Activated CD4-positive, alpha-beta memory T cell treated with anti-CD3 and anti-CD28 coated beads, Interleukin-2, amount 10 ng/mL, durations not matched to agents 7 days and 5 days (primary cell): ENCODE measurements at places on chromosomes 12 and 14.

DNA sequence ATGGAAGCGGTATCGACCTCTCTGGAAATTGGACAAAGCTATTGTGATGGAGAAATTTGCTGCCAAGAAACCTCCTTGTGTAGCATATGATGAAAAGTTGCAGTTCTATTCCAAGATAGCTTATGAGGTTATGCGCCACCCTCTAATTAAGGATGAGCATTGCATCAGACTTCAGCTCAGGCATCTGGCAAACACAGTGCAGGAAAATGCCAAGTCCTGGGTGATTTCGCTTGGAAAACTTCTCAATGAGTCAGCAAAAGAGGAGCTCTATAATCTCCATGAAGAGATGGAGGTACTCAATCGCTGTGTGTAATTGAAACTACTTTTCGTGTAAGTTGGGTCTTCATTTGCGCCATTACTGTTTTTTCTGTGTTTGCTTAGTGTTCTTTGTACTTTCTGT is 51.2 kb downstream of the DNAH10 start:
- DNase-seq = no peak

- DNase-seq = no peak
Observed at GRCh38 chr14:87278415-87278814, 714.6 kb downstream of the GALC start.

DNA sequence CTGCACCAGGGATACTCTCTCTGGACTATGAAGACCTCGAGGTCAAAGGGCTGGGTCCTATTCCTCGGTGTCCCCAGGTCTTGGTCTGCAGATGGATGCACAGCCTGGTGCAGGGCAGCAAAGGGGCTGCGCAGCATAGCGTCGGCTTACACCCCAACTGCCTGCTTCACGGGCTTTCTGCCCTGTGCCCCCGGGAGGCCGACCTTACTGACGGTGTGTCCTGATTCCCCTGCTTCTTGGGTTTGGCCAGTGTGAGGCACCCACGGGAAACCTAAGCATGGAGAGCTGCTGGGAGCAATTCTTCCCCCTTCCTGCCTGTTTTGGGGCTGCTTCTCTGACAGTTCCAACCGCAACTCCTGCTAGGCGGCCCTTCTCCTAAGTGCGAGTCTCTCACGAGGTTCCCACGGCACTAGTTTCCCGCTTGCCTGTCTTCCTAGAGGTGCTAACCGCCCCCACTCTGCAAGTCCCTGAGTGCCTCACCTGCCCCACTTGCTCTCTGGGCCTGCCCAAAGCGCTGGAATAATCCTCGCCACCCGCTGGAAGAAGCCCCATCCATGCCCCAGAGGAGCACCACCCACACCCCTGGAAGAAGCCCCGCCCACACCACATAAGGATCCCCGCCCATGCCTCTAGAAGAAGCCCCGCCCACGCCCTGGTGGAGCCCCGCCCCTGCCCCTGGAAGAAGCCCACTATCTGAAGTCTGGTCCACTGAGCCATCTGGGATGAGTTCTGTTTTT is 54.0 kb downstream of the PRIMA1 start:
- no peak for DNase-seq

DNA sequence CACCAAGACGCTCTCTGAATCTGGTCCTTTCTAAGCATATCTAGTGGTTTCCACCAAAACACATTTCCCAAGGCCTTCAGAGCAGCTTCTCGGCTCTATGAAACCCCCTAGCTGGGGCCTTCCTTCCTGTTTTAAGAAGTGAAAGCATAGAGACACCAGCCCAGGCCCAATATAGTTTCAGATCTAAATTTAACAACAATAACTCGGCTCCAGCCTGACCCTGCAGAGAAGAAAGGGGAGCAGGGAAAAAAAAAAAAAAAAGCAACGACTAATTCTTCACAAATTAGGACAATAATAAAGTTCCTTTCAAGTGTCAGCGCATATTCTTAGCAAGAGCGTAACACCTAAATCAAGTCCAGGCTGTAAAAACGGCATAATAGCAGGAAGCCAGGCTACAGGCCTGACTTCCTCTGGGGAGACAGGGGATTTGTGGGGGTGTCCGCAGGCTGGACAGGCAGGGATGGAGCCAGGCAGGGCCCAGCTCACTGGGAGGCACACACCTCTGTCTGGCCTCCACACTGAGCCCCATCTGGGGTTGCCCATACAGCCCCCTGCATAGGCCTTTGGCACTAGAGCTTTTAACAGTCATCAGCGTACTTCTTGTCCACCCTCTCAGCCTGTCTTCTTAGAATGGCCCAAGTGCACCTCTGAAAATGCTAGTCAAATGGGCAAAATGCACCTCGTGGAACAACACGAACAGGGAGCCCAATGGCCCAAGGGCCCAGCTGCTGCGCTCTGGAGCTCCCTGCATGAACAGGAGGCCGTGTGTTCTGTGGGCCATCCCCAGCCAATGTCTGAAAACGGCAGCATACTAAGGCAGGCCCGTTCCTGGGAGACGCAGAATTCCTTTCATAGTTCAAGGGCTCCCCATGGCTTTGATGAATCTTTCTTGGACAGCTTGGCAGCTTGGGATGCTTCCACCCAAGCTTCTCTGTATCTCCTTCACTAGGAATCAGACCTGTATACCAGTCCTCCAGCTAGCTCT is 772.9 kb downstream of the MED13L start:
- no peak for DNase-seq

DNA sequence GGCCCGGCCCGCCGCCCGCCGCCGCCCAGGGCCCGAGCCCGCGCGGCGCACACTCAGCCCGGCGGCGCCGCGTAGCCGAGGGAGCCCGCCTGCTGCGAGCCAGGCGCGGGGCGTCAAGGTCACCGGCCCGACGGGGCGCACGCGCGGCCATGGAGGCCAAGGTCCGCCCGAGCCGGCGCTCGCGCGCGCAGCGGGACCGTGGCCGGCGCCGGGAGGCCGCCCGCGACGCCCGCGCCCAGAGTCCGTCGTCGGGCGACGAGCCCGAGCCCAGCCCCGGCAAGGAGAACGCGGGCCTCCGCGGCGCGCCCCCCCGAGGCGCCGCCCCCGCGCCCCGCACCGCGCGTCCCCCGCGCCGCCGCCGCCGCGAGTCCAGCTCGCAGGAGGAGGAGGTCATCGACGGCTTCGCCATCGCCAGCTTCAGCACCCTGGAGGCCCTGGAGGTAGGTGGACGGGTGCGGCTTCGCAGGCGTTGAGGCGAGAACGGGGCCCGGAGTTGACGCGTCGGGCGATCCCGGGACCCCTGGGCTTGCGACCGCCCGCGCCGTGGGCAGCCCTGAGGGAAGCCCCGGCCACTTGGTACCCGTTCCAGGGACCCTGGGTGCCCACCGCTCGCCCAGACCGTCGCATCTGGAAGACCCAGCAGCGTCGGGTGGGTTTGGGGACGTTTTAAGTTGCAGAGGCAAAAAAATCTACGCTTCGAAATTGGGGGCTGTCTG is 629 bp downstream of the FBRSL1 start:
- DNase-seq = peak; percentile 36

- DNase-seq = no peak
Observed at GRCh38 chr12:57524814-57525614, 2.4 kb downstream of the MBD6 start.

- no peak for DNase-seq
Observed at GRCh38 chr12:113101751-113102150, 33.8 kb downstream of the RASAL1 start.

DNA sequence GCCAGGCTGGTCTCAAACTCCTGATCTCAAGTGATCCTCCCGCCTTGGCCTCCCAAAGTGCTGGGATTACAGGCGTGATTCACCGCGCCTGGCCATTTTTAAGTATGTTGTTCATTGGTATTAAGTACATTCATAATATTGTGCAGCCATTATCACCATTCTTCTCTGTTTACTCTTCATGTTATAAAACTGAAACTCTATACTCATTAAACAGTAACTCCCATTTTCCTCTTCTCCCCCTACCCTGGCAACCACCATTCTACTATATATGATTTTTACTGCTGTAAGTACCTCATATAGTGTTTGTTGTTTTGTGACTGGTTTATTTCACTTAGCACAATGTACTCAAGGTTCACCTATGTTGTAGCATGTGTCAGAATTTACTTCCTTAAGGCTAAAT is 23.1 kb downstream of the METAP2 start:
- DNase-seq = no peak

DNA sequence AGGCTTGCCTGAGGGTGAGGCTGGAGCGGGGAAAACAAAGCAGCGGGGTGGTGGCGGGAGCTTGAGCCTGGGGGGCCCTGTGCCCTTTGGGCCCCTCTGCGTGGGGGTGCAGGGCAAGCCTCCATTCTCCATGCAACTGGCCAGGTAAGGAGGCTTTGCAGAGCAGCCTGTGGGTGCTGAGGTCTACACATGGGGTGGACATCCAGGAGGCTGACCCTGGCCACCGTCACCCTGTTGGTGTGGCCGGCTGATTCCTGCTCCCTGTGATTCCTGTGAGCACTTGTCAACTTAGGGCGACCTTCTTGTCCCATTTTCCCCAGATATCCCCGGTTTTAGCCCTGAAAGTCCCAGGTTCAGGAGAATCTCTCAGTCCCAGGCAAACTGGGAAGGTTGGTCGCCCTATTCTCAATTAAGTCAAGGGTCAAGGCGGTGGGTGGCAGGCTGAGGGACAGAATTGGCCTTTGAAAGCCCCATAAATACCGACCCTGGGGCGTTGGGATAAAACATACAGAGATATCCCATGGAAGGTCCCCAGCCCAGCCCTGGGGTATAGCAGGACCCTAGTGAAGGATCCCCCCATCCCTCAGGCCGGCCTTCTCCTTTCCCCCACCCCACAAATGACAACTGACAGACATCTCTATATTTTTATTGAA is 70.5 kb downstream of the PRIMA1 start:
- DNase-seq = no peak

DNA sequence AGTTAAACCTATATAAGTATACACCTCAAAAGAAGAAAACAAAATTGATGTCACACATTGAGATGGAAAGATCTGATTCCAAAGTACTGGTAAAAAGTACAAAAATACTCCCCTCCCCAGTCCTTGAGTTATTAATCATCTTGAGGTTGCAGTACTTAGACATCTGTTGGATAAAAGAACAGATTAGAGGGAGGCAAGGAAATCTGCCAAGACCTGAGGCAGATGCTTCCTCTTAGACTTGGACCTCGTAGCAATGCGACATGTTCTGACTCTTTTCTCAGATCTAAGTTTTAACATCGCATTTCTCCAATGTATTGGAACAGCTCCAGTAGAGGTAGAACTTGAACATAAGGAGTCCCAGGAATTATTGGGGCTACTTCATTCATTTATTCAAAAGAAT is 187.9 kb upstream of the GRIN2B start:
- DNase-seq = no peak

- DNase-seq = peak; percentile 48
Observed at GRCh38 chr14:66395300-66395699, 90.9 kb upstream of the CCDC196 start.

DNA sequence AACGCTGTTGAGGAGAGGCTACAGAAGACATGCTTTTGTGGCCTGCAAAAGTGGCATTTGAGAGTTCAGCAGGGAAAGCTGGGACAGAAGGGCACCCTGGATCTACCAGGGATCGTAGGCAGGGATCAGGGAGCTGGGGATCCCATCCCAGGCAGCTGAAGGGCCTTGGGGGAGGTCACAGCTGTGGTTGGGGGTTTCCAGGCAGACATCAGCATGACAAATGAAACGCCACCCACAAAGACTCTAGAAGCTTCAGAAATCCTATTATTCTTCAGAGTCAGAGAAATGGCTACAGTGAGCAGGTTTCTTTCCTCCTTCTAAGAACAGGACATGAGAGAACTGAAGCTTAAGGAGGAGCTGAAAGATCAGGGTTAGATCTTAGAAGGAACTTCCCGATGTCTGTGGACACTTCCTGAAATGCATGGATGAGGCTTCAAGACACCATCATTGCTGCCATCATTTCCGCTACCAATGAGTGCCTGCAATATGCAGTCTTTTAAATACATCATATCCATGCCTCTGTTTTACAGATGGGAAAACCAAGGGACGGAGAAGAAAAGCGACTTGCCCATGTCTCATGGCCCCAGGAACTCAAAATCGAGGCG is 104.3 kb downstream of the RBM19 start:
- no peak for DNase-seq

DNA sequence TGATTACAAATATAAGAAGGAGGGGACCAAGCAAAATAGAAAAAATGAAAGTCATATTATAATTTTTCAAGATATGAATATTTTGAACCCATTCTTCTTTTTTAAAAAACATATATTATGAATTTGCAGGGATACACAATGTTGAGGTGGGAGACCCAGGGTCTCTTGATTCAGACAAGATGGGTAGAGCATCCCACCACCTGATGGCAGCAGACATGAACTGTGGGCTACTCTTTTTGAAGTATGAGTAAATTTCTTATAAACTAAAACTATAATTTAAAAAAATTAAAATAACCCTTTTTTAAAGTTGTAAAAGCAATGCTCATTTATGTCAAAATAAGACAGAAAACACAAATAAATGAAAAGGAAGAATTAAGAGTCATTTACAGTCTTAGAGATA is 202.7 kb upstream of the PRICKLE1 start:
- DNase-seq = no peak

DNA sequence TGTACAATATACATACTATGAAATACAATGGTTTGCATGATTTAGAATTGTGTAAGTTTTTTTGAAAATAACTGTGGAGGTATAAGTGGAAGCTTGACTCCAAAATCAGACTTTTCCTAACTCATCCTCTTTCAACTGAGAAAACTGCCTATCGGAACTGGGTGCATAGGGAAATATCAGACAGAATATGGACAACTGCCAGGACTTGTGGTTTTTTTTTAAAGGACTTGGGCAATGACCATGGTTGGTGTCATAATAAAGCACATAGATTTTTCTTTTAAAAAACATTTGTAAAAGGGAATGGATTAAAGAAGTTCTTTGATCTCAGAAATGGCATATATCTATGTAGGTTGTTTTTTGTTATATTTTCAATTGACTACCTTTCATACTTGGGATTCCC is 53.3 kb upstream of the LRRK2 start:
- DNase-seq = no peak

GRCh38 chr12:111168009-111168900 is 200.6 kb downstream of the PHETA1 start:
- no peak for DNase-seq

DNA sequence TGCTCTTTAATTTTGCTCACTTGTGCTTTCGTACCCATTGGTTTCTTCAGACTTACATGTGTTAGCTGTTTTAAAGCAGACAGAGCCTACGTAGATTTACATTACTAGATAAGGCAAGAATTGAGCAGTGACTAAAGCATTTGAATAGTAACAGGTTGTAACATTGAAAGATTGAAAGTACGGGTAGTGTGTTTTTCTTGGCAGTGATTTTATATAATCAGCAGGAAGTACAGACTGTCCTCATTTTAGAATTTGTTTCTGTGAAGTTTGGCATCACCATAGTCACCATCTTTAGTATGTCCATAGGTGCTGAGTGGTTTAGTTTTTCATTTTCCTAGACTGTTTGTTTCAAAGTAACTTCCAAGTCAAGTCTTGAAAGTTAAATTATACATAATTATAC is 14.0 kb downstream of the RTRAF start:
- no peak for DNase-seq

- no peak for DNase-seq
Observed at GRCh38 chr12:39389399-39390150, 53.3 kb downstream of the KIF21A start.

- no peak for DNase-seq
Observed at GRCh38 chr14:90281756-90282155, 25.4 kb downstream of the PSMC1 start.

- DNase-seq = no peak
Observed at GRCh38 chr12:124188561-124189405, 106.1 kb upstream of the RFLNA start.
